ENCODE measurements at places on chromosomes 6 and 20.

DNA sequence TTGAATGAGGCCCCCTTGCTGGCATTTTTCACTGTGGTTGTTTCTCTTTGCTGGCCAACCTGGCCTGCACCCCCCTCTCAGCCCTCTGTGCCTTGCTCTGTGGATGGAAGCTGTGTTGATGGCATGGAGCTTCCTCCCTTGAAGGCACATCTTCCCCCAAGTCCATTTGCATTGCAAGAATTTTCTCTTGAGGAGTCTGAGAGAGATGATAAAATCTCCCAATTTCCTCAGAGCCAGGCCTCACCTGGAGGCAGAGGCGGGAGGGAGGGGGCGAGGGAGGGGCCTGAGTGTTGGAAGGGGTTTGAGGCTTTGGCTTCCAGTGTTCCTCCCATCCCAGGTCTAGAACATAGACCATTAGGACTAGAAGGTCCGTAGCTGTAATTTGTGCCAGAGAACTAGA, 175.1 kb downstream of the SCP2D1 start:
- no peak for DNase-seq

GRCh38 chr6:36492092-36492491, 49.3 kb downstream of the KCTD20 start:
- no peak for DNase-seq

GRCh38 chr20:59668926-59669850, 64.8 kb downstream of the PHACTR3 start:
- no peak for DNase-seq

- no peak for DNase-seq
Observed at GRCh38 chr6:22064558-22064957, 232.3 kb downstream of the PRL start.

- DNase-seq: no peak
Observed at GRCh38 chr6:167652042-167652700, 174.5 kb upstream of the AFDN start.

- no peak for DNase-seq
Observed at GRCh38 chr6:34583861-34584604, 27.9 kb upstream of the SPDEF start.

DNA sequence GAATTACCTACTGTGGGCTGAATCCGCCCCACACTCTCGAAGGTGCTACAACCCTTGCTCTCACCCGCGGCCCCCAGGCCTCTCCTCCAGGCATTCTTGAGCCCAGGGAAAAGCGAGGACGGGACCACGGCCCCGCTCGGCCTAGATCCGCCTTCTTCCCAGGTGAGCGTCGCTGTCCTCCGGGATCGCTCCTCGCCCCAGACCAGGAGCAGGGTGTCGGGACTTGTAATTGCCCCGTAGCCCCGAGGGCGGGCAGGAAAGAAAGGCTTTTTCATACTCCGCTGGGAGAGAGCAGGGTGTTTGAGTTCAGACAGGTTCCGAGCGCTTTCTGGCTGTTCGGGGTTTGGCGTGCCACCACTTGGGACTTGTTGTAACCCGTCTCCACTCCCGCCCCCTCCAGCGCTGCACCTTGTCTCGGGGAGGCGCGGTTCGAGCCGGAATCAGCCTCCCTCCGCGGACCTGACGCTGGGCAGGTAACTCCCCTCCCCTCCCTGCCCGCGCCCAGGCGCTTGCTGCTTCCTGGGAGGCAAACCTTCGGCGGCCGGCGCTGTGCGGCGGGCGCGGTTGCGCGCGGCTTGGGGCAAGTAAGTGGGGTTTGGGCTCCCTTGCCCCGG, at the start of gene FAM83B:
Gene FAM83B (plus strand): TSS at position 529 of the 614 bp plus-strand sequence. CDS start 23,476 bp downstream, outside the sequence.
- no peak for DNase-seq

DNA sequence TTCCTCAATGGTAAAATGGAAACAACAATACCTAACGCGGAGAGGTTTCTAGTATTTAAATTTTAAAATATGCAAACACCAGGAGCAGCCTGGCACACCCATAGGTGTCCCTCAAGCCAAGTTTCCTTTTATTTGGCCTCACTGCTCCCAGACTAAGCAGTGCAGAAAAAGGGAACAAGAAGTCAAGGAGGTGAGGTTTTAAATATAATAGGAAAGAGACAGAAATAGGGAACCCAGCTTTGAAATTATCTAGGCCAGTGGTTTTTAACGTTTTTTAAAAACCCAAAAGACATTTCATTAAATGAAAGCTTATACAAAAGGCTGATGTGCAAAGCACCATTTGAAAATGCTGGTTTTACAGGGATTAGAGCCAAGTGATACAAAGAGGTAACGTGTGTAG, 109.6 kb downstream of the SLC22A3 start:
- DNase-seq: no peak

DNA sequence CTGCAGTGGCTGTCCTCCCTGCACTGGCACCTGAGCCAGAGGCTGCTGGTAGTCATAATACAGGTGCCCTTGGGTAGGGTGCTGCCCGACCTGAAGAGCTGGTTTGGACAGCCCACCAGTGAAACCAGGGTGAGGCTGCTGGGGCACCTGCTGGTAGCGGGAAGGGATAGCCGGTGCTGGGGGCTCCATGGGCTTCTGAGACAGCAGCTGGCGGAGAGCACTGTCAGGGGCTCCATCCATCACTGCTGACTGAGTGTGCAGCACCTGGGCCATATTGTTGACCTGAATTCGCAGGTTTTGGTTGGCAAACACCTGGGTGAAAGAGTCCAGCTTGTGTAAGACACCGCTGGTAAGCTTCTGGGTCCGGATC, 51.2 kb upstream of the MRPS10 start:
- DNase-seq: no peak

GRCh38 chr6:72522735-72523141, 99.1 kb upstream of the KCNQ5 start:
- no peak for DNase-seq

- DNase-seq: no peak
Observed at GRCh38 chr6:154623391-154623790, 109.8 kb upstream of the SCAF8 start.

DNA sequence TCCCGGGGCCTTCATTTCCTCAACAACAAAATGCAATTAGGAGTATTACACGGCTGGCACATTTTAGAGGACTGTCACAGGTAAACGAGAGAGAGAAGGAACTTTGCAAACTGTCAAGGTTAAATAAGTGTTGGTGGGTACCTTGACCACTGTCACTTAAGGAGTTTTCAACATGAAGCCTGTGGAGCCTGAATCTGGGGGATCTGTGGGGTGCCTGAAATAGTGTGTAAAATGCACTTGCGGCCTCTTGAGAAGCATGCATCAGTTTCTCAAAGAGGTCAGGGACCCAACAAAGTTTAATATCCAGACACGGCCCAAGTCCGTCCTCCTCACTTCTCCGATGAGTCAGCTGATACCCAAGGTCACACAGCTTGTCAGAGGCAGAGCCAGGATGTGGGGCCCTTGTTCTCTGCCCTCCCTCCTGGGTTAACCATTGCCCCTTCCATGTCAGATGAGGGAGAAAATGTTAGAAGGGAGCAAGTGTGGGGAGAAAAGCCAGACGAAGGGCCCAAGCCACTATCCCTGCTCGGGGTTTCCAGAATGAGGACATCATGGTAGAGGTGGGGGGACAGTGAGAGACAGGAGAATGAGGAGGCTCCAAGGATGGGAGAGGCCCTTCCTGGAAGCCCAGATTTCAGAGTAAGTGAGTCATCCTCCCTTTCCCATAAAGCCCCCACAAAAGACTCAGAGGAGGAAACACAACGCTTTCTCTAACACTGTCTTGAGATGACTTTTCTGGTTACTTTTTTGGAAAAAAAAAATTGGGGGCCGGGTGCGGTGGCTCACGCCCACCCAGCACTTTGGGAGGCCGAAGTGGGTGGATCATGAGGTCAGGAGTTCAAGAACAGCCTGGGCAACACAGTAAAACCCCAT, 42.2 kb downstream of the C6orf132 start:
- no peak for DNase-seq

- DNase-seq: no peak
Observed at GRCh38 chr20:17227669-17228623, 1.1 kb downstream of the PCSK2 start.

- DNase-seq: no peak
Observed at GRCh38 chr6:6251555-6252280, 68.7 kb downstream of the F13A1 start.

GRCh38 chr20:3168829-3169590, 4.3 kb downstream of the LZTS3 start:
- no peak for DNase-seq

- peak; percentile 18 for DNase-seq
Observed at GRCh38 chr20:59004763-59005522, 2.1 kb downstream of the CTSZ start.

DNA sequence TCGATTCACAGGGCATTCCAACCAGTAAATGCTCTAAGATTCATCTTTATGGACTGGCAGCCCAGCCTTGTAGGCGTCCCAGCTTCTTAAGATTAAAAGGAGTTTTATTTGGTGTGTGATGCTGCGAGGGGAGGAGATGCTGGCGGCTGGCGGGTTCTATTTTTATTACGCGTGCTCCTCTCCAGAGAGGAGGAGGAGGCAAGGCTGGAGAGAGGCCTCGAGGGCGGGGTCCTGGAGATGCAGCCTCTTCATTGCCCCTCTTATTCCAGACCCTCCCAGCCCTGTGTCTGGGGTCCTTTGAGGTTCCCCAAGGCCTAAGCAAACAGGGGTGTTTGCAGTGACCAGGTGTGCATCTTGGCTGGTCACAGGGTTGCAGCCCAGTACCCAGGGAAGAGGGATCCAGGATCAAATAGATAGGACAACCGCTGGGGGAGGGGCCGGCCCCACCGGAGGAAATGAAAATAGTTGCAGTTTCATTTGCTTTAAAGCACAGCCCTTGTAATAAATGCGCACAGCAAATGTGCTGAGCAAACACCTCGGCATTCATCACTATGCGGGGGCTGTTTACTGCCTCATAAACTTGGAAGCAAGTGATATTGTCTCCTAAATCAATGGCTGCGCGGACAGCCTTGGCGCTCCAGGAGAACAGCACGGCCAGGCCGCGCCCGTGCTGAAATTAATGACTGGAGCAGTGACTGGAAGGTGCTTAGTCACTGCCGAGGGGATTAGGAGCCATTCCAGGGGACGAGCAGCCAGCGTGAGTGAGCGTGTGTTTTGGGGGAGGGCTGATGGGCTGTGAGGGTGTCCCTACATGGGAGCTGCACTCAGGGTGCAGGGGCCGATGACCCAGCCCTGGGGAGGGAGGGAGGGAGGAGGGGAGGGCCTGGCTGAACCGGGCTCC, 83.0 kb downstream of the TMEM242 start:
- DNase-seq: no peak

DNA sequence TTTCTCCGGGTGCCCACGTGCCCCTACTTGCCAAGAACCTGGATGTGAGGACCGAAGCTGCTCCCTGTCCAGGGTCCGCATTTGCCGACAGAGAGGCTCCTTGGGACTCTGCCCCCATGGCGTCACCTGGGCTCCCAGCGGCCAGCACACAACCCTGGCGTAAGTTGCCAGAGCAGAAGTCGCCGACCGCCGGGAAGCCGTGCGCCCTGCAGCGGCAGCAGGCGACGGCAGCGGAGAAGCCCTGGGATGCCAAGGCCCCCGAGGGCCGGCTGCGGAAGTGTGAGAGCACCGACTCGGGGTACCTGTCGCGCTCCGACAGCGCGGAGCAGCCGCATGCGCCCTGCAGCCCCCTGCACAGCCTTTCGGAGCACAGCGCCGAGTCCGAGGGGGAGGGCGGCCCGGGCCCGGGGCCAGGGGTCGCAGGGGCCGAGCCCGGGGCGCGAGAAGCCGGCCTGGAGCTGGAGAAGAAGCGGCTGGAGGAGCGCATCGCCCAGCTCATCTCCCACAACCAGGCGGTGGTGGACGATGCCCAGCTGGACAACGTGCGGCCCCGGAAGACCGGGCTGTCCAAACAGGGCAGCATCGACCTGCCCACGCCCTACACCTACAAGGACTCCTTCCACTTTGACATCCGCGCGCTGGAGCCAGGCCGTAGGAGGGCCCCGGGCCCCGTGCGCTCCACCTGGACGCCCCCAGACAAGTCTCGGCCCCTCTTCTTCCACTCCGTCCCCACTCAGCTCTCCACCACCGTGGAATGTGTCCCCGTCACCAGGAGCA, 28.3 kb downstream of the ZNF831 start:
- no peak for DNase-seq

GRCh38 chr6:152697634-152698033, at the start of gene MYCT1:
Gene MYCT1, plus strand, starts transcription at chr6:152697897. Its CDS starts 6 bp downstream, at chr6:152697903.
- DNase-seq: no peak

- no peak for DNase-seq
Observed at GRCh38 chr6:5866547-5867051, 140.1 kb downstream of the NRN1 start.

GRCh38 chr20:24877652-24878051, 71.4 kb upstream of the CST7 start:
- no peak for DNase-seq

- DNase-seq: no peak
Observed at GRCh38 chr6:88359530-88360202, 193.5 kb upstream of the CNR1 start.

- DNase-seq: no peak
Observed at GRCh38 chr20:32291166-32291565, 13.7 kb downstream of the KIF3B start.

DNA sequence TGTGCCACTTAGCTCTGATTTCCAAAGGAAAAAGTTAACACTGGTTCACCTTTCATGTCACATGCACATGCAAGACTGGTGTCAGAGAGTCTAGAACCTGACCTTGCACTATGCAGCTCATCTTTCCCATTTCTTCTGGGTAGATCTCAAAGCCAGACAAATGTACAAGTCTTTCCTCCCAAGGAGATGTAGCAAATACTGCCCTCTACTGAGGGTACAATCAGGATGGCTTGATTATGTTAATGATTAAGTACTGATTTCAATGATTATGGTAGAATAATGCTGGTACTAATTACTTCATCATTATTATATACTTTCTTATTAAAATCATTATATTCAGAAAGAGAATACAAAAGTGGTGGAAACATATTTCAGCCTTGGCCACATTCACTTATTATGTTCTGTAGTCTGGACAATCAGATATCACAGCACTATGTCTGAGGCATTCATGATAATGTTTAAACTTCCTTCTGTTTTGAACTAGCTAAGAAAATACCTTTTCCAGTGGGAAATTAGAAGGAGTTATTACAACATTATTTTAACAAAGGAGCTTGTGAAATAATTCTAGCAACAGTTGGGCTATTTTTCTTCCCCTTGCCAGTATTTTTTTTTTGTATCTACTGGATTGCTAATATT, 68.5 kb upstream of the FOXO3 start:
- no peak for DNase-seq

GRCh38 chr20:53827292-53828087, 233.9 kb upstream of the ZNF217 start:
- DNase-seq: no peak

GRCh38 chr6:125872259-125872921, 81.6 kb downstream of the NCOA7 start:
- no peak for DNase-seq

DNA sequence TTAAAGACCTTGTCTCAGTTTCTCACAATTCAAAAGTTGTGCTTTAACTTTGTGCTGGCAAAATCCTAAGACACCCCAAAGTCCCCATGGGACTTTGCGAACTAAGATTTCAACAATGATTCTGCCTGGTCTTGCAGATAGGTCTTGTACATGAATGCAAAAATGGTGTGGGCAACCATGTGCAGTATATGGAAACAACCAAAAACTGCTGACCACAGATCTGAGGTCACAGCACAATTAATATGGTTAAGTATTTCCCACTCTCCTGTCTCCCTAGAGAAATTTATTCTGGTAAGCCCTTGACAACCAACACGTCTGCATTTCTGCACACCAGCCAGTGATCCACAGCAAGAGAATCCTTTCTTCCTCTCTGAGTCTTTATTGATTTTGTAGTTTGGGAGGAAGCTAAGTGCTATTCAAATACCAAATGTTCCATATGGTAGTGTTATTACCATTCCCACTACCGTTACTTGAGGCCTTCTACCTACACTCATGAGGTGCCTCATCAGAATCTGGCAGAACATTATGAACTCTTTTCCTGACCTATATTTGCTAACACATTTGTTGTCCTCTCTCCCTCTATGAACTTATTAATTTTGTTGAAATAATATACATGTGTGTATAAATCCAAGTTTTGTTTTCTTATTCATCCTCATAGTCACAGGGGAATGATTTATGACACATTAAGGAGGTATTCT, 178.7 kb downstream of the ATXN1 start:
- no peak for DNase-seq

All from T-helper 22 cell (primary cell).